ENCODE measurements at places on chromosomes 12 and 14.

- peak; percentile 48 for DNase-seq
Observed at GRCh38 chr14:80996049-80996901, 40.9 kb downstream of the TSHR start.

DNA sequence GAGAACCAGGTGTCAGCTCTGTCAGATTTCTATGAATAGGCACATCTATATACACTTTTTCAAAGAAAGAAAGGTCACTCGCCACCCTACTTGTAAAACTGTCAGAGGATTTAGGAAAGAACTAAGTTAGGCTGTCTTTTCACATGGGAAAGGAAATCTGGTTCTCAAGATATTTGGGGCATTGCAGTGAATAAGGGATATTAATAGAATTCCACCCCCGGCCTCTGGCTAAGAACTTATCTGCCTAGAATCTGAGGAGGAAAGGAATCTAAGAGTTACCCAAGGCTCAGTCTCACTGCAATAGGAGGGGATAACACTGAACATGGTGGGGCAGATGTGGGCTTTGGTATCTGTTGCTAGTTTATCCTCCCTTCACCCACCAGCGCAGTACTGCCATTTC is 677.6 kb downstream of the NRXN3 start:
- DNase-seq = no peak

GRCh38 chr14:74621556-74621955 is 9.5 kb upstream of the LTBP2 start:
- no peak for DNase-seq

- DNase-seq = no peak
Observed at GRCh38 chr12:5944053-5944452, 1.0 kb downstream of the ANO2 start.

DNA sequence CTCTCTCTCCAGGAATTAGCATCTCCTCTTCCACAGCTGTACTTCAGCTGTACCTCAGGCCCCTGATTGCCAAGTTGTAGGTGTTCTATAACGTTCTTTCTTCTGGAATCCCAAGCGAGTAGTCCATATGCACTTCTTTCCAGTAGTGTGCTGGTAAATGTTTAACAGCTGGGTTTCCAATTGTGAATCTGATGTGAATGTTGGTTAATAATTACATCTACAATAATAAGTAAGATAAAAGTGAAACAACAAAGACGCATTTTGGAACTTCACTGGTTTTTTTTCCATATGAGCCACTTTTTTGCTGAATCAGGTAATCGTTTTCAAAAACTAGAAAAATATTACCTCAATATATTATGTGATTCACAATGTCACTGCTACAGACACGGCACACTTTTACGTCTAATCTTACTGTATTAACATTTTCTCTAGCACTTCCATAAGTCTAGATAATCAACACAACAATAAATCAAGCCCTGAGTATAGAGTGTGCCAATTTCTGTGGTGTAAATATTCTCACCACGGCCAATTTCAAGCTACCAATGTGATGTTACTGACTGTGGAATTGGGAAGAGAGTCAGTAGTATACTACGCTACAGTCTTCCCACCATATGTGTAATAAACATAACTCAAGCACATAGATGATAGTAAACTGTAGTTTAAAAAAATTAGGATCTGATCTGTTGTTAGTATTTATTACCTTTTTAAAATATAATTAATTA is 113.0 kb downstream of the ZFP36L1 start:
- no peak for DNase-seq

DNA sequence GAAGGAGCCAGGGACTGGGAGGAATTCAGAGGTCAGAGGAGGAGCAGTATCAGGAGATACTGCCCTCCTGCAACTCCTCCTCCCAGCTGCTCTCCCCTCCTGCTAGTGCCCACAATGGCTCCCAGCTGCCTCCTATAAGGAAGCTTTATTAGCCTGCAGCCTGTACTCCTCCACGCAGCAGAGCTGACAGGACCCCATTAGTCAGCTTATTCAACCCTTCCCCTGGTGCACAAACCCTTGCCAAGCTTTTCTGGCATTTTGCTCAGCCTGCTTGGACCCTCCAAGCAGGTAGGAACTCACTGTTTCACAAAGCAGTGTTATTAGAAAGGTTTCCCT is 6.9 kb upstream of the AQP2 start:
- no peak for DNase-seq

- DNase-seq = no peak
Observed at GRCh38 chr14:31018057-31018645, 7.3 kb upstream of the AP4S1 start.

Measured in left lobe of liver (tissue), 2 donors.